ENCODE measurements at places on chromosomes 12 and 14.

- no peak for DNase-seq
These were observed 69.7 kb downstream of the PRKCH start for GRCh38 chr14:61391119-61391518.

DNA sequence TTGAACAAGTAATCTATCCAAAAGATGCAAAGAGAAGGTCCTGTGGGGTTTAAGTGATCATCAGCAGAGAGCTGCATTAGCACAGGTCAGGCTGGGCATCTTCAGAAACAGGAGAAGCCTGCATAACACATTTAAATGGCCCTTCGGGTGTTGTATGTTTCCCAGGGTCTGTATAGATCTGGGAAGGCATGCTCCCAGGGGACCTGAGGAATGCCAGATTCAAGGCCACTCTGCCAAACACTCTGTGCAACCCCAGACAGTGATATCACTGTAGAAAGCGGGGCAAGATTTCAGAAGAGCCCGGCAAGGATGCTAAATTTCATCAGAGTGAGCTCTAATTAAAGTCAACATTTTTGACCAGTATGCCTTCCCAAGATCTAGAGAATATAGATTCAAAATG lies 92.9 kb downstream of the ARMH4 start:
- DNase-seq: no peak

- no peak for DNase-seq
These were observed 216.1 kb downstream of the NUBPL start for GRCh38 chr14:31777312-31777711.

- DNase-seq: no peak
These were observed 20.3 kb downstream of the PRICKLE1 start for GRCh38 chr12:42568952-42569915.

DNA sequence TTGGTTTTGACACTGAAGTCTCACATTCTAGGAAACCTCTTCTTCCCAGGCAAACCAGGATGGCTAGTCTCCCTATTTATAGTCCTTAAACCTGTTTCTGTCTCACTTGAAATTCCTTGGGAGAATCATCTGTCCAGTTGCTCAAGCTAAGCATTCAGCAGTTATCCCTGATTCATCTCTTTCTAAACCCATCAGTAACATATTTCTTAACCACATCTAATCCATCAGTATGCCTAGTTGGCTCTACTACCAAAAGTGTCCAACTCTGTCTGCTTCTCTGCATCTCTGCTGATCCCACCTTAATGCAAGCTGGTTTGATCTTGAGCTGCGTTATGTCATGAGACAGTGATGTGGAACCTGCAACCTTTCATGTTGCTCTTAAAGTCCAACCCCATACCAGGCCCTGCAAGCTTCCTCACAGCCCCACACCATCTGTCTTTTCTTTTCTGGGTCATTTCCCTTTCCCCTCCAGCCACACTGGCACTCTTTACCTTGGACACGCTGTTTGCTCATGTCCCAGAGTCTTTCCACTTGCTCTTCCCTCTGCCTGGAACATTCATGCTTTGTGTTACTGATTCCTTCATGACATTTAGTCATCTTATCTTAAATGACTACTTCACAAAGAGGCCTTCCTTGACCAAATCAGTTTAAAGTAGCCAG lies 380.8 kb upstream of the RGS6 start:
- peak; percentile 8 for DNase-seq

DNA sequence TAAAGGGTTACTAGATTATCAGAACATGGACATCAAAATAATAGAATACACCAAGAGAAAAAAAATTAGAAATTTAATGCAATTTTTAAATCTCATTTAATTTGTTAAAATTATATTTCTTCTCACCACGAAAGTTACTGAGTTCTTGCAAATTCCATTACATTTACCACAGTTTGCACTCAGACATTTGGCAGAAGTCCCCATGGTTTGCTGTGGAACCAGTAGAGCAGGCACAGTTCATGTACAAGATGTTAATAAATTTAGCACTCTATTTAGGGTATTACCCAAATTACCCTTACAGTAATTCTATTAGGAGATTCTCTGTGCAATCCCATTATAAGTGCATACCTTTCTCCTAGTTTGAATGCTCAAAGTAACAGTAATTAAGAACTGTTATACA lies 9.7 kb downstream of the SCN8A start:
- no peak for DNase-seq

- DNase-seq: no peak
These were observed 50.6 kb downstream of the PPP2R5C start for GRCh38 chr14:101812071-101812470.

DNA sequence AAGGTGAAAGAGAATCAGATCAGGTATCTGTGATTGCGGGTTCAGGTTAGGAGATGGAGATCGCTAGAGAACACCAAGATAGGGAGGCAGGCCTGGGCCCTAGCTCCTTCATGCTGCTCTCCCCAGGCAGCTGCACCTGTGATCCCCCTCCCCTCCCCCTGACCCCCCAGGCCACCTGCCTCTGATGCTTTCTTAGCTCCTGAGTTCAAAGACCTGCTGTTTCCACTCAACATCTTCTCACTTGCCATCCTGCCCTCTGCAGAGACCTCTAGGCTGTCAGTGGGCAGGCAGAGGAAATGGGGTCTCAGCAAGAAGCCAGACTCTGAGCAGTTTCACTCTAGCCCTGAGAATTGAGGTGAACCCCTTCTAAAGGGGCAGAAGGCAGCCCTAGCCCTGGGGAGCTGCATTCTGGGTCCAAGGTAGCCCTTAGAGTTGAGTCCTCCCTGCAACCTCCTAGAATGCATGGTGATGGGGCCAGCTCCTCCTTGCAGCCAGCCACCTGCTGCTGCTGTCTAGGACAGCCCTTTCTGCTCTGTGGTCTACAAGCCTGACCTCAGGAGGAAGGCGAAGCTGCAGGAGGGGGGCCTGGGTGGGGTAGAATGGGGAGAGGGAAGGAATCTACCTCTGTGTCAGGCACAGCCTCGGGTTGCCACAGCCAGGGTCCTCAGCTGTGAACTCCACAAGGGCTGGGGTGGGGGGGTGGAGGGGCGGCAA lies 6.4 kb upstream of the SLC48A1 start:
- no peak for DNase-seq
